Neural crest cell (in vitro differentiated cells): ENCODE measurements at places on chromosomes 13 and 19.
A peak's percentile ranks its signal among the peaks of the same experiment; 100 is the strongest.

GRCh38 chr13:113978741-113979481 lies 5.0 kb upstream of the C13orf46 start:
- no peak for DNase-seq

- no peak for DNase-seq
Observed at GRCh38 chr19:36093687-36094086, 17.3 kb upstream of the OVOL3 start.

- no peak for DNase-seq
Observed at GRCh38 chr19:13839938-13840304, 37.0 kb upstream of the NANOS3 start.

DNA sequence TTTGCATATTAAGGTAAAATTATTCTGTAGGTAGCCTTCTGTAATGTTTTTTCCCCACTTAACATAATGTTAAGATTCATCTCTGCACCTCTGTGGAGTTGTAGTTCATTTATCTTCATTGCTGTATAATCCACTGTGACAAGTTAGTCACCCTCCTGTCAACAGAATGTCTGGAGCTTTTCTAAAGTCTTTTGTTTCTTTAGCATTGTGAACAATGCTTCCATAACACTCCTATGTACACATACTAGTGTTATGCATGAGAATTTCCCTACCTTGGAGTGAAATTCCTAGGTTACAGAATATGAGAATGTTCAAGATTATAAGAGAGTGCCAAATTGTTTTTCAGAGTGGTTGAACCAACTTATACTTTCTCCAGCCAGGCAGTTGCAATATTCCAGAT lies 113.5 kb downstream of the COG6 start:
- DNase-seq: no peak

DNA sequence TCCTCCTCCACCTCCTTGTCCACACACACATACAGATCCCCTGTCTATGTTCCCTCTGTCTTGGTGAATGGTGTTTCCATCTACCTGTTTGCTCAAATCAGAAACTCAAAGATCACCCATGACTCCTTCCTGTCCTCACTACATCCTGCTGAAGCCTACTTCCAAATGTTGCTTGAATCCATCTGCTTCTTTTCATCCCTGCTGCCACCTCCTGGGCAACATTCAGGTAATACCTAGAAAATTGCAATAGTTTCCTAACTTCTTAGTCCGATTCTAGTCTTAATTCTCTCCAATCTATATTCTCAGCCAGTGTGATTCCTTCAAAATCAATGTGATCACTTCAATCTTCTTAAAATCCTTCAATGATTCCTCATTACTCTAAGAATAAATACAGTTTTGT lies 155.5 kb upstream of the STARD13 start:
- no peak for DNase-seq

DNA sequence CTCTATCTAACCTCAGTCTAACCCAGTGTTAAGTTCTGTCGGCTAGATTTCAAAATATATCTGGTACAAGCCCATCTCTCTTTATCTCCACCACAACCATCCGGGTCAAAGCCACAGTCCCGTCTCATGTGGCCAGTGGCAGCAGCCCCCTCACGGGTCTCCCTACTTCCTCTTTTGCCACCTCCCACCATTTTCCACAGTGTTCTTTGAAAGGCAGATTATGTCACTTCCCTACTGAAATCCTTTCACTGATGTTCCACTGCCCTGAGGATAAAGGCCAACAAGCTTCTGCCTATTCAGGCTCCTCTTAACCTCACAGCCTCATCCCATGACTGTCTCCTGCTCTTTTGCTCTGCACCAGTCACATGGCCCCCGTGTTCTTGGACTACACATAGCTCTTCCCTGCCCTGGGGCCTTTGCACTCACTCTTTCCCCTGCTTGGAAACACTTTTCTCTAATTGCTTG lies 117.2 kb downstream of the UBL3 start:
- no peak for DNase-seq

GRCh38 chr13:109389892-109390345 lies 396.5 kb downstream of the IRS2 start:
- DNase-seq: no peak

GRCh38 chr19:58519087-58519354 lies 589 bp downstream of the ZBTB45 start:
- DNase-seq: peak; percentile 61

- no peak for DNase-seq
Observed at GRCh38 chr13:101925731-101926130, 473.3 kb downstream of the ITGBL1 start.

DNA sequence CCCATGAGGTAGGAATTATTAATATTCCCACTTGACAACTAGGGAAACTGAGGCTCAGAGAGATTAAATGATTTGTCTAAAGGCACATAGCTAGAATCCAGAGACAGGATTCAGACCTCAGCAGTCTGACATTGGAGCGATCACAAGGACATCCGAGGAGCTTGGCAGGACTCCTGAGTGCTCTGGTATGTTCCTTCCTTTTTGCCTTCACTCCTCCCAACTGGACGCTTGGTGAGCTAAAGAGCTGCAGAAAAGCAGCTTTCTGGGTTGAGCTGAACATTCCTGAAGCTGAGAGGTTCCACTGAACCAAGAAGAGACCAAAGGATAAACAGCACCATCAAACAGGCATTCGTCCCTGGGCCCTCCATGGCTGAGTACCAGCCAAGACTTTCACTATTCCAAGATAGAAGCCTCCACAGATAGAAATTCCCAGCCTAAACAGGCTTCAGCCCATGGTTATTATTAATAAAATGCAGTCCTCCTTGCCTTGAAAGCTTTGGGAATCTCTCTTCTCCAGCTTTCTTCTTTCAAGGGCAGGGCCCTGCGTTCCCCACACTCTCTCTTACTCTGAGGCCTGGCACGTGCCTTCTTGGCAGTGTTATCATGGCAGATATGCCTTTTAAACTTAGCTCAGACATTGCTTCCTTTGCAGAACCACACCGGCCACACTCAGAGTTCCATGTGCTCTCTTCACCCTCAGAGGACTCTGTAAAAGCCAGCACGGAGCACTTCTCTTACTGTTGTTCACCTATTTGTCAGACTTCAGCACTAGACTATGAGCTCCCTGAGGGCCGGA lies 97.1 kb downstream of the CYSLTR2 start:
- DNase-seq: no peak

GRCh38 chr13:98570929-98571372 lies 6.0 kb downstream of the STK24 start:
- no peak for DNase-seq

GRCh38 chr19:27744926-27745768 lies 1467.8 kb downstream of the UQCRFS1 start:
- no peak for DNase-seq

DNA sequence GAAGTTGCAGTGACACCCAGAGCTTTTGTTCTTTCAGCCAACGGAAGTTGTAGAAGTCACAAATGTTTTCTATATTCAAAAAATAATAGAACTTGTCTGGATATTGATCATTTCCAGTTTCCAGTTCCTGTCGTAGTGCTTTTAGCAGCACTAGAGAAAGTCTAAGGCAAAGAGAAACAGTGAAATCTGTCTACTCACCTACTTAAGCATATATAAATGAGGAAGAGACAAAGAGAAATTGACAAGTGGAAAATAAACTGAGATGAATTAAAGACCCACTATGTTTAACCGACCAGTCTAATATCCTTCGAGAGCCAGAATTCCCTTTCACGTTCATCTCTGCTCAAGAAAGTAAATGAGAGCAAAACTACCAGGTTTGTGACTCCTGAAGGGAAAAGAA lies 36.7 kb downstream of the DACH1 start:
- no peak for DNase-seq

GRCh38 chr13:91896547-91896946 lies 498.1 kb downstream of the GPC5 start:
- no peak for DNase-seq

- no peak for DNase-seq
Observed at GRCh38 chr19:32945260-32945659, 26.5 kb downstream of the CEP89 start.

DNA sequence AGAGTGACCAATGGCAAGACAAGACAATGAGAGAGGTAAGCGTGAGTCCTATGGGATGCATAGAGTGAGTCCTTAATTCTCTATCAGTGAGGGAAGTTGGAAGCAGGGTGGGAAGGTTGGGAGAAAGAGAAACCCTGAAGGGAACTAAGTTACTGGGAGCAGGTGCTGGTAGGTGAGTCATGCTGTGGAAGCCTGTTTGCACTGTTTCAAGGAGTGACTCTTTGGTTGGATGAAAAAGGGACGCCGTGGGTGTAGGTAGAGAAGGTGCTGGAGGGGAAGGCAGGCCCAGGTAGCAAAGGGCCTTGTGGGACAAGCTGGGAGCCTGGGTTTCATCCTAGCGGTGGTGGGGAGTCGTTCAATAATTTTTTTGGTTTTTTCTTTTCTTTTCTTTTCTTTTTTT lies 21.9 kb downstream of the IGFL1 start:
- no peak for DNase-seq

DNA sequence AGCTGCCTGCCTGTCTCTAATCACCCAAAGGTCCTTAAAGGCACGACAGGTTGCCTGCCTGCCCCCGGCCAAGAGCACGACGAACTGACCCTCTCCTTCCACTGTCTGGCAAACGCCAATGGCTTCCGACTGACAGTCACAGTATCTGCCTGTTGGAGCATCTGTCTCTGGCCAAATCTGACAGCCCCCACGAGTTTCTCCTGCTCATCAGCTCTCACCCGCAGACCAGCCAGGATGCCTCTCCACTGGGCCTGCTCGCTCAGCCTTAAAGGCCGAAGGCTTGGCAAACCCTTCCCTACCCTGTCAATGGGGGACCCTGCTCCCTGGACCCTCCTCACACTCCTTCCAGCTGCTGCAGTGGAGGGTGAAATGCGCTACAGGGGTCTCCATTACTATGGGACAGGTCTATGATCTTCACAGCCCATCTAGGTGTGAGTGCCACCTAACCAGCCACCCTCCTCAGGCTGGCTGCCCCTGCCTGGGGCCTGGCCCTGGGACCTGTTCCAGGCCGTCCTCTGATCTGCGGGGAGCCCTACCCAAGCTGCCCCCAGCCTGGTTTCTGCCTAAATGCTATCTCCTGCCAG lies 932 bp downstream of the FAM83E start:
- no peak for DNase-seq

DNA sequence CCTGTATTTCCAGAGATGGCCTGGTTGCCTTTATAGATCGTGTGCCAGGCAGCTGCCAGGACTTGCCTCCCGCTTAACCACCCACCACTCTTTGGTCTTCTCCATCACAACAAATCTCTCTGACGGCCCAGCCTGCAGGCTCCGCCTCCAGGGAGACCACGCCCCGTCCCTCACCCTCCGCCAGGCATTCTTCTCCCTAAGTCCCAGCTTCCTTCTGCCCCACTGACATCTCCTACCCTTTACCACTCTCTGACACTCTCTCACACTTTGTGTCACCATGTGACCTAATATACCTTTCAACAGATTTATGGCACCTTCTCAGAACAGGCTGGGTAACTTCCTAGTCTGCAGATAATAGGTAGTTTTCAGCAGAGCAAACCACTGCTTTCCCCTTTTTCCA lies 95.1 kb downstream of the CAB39L start:
- DNase-seq: no peak

- DNase-seq: no peak
Observed at GRCh38 chr13:39909634-39910033, 254.2 kb downstream of the COG6 start.

- no peak for DNase-seq
Observed at GRCh38 chr19:31262725-31263191, 86.5 kb downstream of the TSHZ3 start.

DNA sequence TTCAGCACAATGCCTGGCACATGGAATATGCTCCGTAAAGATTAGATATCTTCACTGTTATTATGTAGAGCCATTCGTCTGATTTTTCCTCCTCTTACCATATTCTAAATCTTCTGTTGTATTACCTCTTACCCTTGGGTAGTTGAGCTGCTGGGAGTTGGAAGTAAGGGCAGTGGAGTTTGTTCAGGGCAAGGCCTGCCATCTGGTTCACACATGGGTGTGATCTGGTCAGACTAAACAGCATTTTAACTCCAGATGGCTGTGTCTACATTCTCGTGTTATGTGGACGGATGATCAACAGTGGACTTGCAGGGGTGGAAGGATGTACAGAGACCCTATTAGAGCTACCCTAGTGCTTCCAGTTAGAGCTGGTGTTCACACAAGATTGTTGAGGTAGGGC lies 164.9 kb downstream of the ZIC5 start:
- no peak for DNase-seq

- no peak for DNase-seq
Observed at GRCh38 chr13:77811381-77811780, 107.2 kb downstream of the EDNRB start.

GRCh38 chr13:113187263-113187669 lies 21.2 kb downstream of the PCID2 start:
- DNase-seq: no peak

DNA sequence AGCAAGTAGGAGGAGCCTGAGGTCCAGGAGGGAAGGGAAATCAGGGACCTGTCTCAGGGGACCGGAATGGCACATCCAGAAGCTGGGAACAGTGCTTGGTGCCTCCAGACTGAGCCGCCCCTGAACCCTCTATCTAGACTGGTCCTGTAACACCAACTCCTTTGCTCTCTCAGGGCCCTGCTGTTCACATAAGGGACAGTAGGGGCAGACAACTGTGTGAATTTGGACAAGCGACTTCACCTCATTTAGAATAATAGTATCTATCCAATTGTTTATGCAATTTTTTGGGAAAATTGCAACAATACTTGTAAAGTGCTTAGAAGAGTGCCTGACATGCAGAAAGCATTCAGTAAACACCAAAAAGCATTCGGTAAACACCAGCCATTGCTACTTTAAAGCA lies 14.0 kb downstream of the SYMPK start:
- no peak for DNase-seq

- DNase-seq: no peak
Observed at GRCh38 chr13:109977212-109977968, 191.0 kb upstream of the IRS2 start.

DNA sequence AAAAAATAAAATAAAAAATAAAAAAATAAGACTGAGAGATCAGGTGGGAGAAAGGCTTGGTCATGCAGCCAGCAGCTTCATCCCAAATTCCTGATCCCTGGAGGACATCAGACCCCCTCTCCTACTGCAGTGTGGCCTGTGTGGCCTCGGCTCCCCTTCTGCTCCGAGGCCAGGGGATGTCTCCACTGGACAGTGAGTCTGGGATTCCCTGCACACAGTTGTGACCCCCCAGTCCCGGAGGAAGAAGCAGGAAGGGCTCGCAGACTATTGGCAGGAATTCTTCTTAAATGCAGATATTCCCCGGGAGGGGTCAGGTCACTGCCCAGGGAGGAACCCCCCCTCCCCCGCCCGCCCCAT lies 41.9 kb downstream of the ZNF627 start:
- no peak for DNase-seq
